NCI-H69 (cell line): ENCODE measurements at places on chromosomes 4 and X.
A peak's percentile ranks its signal among the peaks of the same experiment; 100 is the strongest.

GRCh38 chrX:9829308-9830267 lies 43.4 kb downstream of the SHROOM2 start:
- DNase-seq, result no peak

- peak; percentile 49 for DNase-seq
Measured at GRCh38 chr4:109434007-109434971, 674 bp downstream of the SEC24B start.

DNA sequence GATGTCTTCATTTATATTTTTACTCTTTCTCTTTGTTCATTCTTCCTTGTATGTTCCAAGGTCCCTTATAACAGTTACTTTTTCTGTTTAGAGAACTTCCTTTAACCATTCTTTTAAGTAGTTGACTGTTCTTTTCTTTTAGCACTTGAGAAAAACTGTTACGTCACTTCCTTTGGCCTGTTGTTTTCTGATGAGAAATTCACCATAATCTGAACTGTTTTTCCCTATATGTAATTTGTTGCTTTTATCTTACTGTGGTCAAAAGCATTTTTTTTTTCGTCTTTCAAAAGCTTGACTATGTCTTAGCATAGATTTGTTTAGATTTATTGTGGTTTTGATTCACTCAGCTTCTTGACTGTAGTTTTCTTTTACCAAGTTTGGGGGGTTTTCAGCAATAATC lies 1660.3 kb upstream of the PCDH10 start:
- no peak for DNase-seq

DNA sequence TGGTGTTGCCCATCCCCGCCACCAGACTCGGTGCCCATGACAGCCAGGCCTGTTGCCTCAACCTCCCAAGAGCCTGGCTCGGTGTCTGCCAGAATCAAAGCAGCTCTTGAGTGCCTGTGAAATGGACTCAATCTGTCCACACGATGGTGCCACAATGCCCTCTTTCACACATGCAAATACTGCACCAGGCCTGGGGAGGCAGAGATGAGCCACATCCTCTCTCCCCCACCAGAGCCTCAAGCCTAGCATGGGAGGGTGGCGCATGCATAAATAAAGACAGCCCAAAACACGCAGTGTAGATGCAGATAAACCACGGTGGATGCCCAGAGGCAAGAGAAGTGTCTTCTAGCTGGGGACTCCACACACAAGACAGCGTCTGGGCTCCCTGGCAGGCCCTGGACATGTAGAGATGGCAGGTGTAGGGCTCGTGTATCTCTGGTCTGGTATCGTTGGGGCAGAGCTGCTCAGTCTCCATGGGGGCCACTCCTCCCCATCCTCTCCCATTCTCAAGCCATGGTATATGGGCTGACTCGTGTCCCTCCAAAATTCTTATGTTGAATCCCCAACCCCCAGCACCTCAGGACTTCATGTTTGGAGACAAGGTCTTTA lies 65.6 kb downstream of the JAKMIP1 start:
- peak; percentile 28 for DNase-seq

DNA sequence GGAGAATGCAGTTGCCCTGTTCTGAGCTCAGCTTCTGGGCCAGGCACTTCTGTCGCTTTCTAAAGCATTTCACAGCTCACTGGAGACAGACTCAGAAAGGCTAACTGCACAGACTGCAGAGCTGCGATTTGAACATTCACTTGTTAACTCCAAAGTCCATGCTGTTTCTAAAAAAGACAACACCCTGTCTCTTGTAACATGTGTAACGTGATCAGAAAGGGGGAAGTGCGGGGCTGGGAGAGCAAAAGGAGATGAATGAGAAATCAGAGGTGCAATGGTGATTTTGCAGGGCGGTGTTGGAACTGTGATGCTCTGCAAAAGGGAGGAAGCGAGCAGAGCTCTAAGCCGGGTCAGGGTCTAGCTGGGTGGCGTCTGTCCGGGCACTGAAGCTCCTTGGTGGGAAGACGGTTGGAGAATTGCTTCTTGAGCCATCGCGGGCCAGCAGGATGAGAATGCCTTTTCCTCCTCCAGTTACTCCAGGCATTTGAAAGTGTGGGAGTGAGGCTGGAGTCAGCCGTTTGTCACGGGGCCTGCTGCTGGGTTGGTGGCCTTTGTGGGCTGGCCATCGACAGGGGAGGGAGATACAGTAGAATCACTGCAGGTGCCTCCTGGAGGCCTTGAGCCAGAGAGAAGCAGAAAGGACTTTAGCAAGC lies 20.3 kb downstream of the TBC1D14 start:
- DNase-seq, result no peak
